ENCODE measurements at places on chromosomes 7 and 10.
A peak's percentile ranks its signal among the peaks of the same experiment; 100 is the strongest.

DNA sequence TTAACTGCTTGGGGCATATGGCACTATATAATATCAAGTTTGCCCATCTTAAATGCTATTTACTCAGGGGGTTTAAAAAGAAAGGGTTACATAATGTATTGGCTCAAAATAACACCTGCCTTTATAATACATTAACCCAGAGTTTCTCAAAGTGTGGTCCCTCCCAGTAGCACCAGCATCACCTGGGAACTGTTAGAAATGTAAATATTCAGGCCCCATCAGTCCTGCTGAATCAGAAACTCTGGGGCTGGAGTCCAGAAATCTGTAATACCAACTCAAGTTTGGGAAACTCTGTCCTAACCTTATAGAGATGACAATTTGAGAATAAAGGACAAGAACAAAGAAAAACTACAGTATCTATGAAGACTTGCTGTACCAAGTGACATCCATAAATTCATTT, 270.7 kb downstream of the PARD3 start:
- DNase-seq, result no peak

DNA sequence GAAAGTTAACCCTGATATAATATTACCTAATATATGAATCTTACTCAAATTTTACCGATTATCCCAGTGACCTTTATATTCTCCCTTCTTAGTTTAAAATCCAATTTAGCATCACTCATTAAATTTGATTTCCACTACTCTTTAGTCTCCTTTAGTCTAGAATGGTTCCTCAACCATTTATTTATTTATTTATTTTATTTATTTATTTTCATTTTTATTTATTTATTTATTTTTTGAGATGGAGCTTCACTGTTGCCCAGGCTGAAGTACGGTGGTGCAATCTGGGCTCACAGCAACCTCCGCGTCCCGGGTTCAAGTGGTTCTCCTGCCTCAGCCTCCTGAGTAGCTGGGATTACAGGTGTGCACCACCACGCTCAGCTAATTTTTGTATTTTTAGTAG, 92.8 kb downstream of the LCOR start:
- no peak for DNase-seq

- no peak for DNase-seq
Measured at GRCh38 chr10:97012470-97012869, 173.3 kb downstream of the SLIT1 start.

- no peak for DNase-seq
Measured at GRCh38 chr10:109386921-109387320, 536.4 kb downstream of the XPNPEP1 start.

DNA sequence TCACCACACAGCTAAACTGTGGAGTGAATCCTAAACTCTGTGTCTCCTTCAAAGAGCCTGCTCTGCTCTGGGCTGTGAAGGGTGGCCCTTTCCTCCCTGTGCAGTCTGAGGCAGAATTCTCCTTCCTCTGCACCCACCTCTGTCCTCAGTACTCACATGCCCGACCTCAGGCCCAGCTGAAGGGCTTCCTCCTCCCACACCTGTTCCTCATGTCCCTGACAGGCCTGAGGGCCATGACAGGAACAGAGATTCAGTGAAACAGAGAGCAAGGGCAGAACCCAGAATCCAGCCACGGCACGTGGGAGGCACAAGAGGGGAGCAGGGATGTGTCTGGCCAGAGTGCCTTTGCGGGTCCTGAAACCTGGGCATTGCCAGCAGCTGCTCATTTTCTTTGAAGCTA, 13.9 kb downstream of the CREB3L2 start:
- DNase-seq, result no peak

GRCh38 chr10:73810735-73811465, 498 bp downstream of the NDST2 start:
- DNase-seq, result peak; percentile 29

DNA sequence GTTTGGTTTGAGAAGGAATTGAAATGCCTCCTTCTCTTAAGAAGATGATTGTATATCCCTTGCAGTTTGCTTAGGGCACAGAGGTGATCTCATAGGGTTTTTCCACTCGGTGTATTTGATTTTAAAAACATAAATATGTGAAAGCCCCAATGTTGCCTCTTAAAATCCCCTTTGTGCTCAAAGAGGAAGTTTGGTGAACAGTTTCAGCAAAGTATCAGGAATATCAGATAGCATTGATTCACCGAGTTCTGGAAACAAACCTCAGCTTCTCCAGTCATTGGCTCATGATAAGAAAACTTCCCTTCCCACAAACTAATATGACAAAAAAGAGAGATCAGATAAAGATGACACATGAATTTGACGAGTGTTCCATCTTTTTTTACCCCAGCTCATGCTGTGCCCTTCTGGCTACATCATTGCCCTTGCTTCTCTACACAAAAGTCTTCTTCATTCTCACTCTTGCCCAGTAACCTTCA, 20.1 kb upstream of the SMNDC1 start:
- DNase-seq, result no peak

- no peak for DNase-seq
Measured at GRCh38 chr10:63899673-63900300, 378.6 kb downstream of the REEP3 start.

DNA sequence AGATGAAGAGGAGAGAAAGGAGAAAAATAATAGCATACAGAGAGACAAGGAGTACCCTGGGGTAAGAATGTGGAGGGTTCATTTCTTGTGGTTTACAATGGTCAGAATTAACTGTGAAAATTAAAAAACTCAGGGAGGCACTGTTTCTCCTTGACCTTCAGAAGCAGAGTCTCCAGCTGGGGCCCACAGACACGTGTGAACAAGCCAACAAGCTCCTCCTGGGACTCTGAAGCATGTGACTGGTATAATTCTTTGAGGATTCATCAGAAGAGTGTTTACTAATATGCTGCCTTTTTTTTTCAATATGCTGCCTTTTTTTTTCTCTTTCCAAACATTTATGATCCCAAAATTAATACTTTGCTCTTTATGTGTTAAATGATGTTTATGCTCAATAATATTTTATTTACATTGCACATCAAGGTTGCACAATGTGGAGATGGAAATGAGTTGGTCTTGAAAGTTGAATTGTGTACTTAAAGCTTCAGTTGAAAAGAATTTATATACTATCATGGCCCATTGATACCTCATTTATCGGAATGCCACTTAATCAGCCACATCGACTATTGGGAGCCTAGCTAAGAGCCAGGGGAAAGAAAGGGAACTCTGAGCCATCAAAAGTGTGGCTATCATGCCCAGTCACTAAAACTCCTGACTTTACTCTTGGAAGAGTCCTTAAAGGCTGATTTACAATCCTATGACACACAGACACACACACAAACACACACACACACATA, 134.7 kb upstream of the RHOBTB1 start:
- no peak for DNase-seq

DNA sequence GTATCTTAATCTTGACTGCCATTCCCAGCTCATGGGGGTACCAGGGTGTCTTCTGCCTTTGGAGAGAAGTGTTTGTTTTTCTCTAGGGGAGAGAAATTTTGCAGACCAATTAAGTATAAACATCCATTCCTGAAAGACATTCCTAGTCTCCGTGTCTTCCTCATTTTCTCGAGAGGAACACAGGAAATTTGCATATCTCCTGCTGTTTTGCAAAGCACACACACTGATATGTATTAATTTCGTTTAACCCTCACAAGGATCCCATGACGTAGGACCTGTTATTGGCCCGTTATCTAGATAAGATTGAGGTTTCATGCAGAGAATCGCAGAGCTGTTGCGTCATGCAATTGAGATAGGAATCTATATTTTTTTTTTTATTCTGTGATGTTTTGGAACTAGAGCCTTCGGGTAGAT, 944 bp downstream of the RHBDD2 start:
- peak; percentile 14 for DNase-seq

GRCh38 chr7:88456490-88456889, 149.8 kb upstream of the STEAP4 start:
- no peak for DNase-seq

GRCh38 chr7:141232286-141233051, 158.6 kb downstream of the TMEM178B start:
- DNase-seq, result no peak

GRCh38 chr10:113780681-113781250, 29.3 kb downstream of the PLEKHS1 start:
- no peak for DNase-seq

DNA sequence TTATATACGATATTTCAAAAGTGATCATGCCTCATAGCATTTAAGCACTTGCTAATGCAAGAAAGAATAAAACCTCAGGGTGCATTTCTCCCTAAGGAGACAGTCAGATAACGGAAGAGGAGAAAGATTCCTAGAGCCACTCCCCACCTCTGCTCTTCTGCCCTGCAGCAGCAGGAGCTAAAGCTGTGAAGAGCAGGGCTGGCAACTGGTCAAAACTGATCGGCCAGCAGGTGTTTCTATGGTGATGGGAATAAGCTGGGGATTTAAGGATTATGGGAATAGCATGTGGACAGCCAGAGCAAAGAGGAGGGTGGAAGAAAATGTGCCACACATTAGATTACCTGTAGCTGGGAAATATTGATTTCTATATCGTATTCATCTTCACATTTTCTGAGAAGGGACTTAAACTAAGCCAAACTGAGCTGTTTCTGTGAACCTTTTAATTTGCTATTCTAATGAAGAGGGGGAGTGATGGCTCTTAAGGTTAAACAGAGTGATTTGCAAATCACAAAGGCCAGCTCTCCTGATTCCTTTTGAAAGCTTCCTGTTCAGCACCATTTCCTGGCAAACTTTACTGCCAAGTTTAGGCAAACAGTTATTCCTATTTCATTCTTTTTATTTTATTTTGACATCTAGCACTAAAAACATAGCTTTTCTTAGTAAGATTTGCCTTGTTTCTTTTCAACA, 268.9 kb upstream of the PFKP start:
- no peak for DNase-seq

- no peak for DNase-seq
Measured at GRCh38 chr10:68165643-68166042, 56.4 kb downstream of the MYPN start.

DNA sequence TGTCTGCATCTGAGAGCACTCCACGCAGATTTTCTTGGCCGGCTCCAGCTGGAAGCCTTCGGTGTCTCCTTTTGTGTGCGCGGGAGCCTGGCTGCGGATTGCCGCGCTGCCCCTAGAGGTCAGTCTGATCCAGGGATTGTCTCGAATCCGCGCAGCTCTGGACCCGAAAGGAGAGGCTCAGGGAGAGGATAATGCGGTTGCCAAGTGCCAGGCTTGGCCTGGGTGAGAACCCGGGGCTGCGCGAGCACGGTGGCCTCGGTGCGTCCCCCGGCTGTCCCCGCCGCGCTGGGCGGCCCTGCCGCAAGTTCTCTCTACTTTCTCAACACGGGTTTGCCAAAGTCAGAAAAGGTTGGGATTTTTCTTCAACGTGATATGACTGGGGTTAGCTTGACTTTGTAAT, 140.9 kb downstream of the ADCYAP1R1 start:
- DNase-seq, result peak; percentile 3

DNA sequence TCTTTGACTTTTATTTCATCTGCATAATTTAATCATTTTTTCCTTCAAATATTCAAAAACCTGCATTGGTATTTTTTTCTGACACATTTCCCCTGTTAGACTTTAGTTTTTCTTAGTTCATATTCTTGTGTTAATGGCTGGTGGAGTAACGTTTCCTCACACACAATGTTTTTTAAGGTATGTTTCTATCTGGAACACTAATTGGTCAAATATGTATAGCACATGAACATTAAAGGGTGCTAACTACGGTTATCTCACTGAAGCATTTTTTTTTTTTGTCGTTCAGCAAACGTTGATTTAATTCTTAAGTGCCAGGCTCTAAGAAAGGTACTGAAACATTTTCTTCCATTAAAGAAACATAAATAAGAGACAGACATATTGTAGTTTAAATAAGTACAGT, 87.7 kb downstream of the PTPRZ1 start:
- no peak for DNase-seq

GRCh38 chr10:69936091-69936490, 116.6 kb upstream of the MACROH2A2 start:
- DNase-seq, result no peak

DNA sequence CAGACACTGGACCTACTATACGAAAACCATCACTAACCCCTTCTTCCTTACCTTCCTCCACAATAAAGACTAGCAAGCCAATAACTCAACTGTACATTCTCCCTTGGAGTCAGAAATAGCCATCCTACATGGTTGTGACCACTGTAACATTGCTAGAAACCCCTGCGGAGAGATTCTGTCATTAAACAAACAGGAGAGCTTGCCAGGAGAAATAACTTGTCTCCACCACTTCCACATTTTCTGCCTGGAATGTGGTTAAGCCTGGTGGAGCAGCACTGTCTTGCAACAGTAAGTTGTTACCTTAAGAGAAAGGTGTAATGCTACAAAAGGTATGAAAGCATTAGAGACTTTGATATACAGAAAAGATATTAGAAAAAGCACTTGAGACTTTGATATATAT, 45.8 kb downstream of the THSD7A start:
- no peak for DNase-seq

- DNase-seq, result peak; percentile 30
Measured at GRCh38 chr7:7969306-7970236, 975 bp downstream of the GLCCI1 start.

DNA sequence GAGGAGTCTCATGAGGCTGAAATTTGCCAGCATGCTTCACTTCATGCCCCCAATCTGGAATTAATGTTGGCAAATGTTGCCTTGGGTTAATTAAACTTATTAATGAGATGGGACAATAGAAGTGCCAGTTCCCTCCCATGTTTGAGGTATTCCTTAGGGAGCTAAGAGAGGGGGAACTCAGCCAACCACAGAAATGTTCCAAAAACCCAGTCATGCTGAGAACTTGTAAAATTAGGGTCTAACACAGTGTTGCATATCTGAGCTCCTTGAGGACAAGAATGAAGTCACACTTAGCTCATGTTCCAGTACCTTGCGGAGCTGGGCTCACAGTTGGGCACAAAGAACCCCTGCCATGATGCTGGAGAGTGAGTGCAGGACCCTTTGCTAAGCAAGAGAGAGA, 89.4 kb downstream of the OAT start:
- no peak for DNase-seq

GRCh38 chr10:32327364-32327691, 19.6 kb downstream of the EPC1 start:
- DNase-seq, result no peak

GRCh38 chr10:12906051-12906541, 95.4 kb downstream of the CCDC3 start:
- no peak for DNase-seq

DNA sequence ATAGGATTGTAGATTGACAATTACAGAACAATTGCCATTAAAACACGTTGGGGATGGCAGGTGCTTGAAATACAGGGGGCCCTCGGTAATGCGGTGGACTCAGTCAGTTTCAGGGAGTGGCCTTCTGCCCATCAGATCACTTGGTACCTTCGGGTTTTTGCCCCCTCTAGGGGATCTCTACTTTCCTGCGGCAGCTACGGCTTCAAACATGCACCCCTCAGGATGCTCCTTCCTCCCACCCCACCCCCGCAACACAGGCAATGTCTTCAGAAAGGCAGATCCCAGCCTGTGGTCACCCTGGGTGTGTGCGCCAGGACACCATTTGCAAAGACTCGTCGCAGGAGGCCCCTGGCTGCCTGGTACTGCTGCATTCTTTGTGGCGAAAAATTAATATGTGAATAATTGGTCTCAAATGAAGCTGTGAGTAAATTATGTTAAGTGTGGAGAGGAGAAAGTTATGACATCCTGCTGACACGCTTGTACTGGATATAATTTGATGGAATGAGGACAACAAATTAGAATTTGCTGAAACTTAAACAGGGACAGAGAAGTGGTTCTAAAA, 431.0 kb upstream of the MKI67 start:
- DNase-seq, result no peak

GRCh38 chr7:12964836-12965235, 277.4 kb downstream of the ARL4A start:
- no peak for DNase-seq

Measured in stimulated activated CD4-positive, alpha-beta T cell treated with anti-CD3 and anti-CD28 coated beads, Interleukin-4, amount 100 ng/mL, for 48 hours (primary cell).